MV-4-11 (cell line): ENCODE measurements at places on chromosomes 7 and 10.
A peak's percentile ranks its signal among the peaks of the same experiment; 100 is the strongest.

- peak; percentile 48 for DNase-seq
Measured at GRCh38 chr10:46106410-46107255, 60.6 kb upstream of the MSMB start.

DNA sequence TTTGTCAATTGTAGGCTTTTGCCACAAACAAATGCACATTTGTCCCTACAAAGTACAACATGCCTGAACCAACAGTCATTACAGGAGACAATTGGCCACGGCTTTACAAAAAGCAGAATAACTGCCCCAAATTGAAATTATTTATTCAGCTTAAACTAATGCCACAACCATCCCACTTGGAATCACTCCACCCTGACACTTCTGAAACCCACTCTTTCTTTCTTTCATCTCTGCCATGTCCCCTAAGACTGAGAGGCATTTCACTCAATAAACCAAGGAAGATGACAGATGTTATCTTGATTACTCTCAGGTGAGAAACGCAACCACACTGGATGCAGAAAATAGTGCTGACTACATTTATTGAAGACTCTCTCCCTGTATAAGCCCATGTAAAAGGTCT, 2.6 kb upstream of the NPM3 start:
- no peak for DNase-seq

- no peak for DNase-seq
Measured at GRCh38 chr7:72286519-72286918, 125.6 kb downstream of the CALN1 start.

- DNase-seq: no peak
Measured at GRCh38 chr10:3898821-3899220, 113.8 kb upstream of the KLF6 start.

GRCh38 chr10:34666008-34666704, 148.9 kb downstream of the PARD3 start:
- DNase-seq: peak; percentile 42

DNA sequence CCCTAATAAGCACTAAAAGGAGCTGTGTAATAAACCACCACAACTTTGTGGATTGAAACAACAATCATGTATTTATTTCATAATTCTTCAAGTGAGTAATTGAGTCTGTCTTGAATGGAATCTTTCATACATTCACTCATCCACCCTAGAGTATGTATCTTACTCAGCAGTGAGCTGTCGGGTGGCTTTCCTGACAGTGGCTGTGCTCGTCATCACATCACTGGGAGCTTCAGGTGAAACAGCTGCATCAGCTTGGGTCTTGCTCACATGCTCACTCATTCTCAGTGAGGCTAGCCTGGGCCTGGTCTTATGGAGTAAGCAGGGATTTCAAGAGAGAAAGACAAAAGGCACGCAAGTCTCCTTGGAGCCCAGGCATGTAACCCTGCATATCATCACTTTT, 271.4 kb downstream of the POM121L12 start:
- no peak for DNase-seq

- no peak for DNase-seq
Measured at GRCh38 chr10:120506674-120507073, 49.6 kb downstream of the PLPP4 start.

- DNase-seq: no peak
Measured at GRCh38 chr7:158666401-158666800, 38.2 kb downstream of the NCAPG2 start.

DNA sequence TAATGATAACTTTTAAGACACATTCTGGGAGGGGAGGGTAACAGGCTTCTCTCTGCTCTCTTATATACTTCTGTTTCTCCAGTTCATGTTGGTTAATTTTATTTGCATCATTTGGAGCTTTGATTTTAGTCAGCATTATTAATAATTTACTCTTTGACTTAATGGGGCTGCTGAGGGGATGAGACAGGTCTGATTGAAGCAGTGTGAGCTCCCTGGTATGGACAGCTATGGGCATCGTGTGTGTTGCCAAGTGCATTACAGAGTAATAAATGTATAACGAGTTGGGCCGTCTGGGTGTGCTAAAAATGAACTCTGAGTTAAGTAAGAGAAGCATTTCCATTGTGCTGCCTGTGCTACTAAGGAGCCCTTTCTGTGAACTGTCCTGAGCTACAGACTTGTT, 31.7 kb upstream of the IKZF1 start:
- DNase-seq: no peak

- DNase-seq: no peak
Measured at GRCh38 chr7:15168489-15168888, 265.9 kb upstream of the DGKB start.

- no peak for DNase-seq
Measured at GRCh38 chr10:92903633-92904032, 55.3 kb downstream of the EXOC6 start.

DNA sequence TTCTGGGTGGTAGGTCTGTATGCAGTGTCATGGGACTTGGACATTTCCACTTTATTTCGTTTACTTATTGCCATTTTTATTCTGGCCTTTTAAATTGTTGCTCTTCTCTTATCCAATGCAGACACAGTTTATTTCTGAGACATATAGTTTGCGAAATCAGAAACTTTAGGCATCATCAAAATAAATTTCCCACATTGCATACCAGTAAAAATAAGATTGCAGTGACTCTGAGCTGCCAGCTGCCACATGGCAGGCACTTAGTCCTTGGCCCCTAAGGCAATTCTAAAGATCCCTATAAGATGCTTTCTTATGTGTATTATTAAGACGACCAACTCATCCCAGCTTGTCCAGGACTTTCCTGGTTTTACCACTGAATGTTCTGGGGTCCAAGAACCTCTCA, 81.8 kb upstream of the ANKRD1 start:
- DNase-seq: no peak

GRCh38 chr7:24354456-24354855, 70.5 kb downstream of the NPY start:
- DNase-seq: no peak

- DNase-seq: no peak
Measured at GRCh38 chr7:122887198-122887597, 938 bp upstream of the CADPS2 start.

DNA sequence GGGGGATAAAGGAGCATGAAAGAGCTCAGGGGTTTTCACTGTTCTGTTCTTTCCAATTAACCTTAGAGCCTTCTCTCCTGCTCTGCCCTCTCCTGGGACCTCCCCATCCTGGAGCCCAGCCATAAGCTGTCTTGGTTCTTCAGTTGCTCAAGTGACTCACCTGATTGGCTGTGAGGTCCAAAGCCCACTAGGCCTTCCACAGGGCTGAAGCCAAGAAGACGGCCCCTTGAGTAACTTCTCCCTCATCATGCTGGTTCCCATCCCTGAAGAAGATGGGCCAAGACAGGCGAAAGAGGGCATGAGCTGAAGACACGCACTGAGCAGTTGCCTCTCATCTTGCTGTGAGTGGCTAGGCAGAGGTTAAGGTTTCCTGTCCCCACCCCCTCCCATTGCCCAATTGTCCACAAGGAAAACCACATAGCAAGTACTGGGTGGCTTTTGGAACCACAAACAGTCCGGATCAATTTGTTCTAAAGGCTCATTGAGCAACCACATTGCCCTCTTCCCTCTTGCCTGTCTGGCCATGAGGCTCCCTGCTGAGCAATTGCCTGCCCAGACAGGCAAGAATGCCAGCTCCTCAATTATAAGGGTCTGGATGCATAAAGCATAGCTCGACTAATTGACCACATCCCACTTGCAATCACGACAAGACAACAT, 43.9 kb upstream of the GPAM start:
- peak; percentile 96 for DNase-seq

- DNase-seq: no peak
Measured at GRCh38 chr10:130928306-130928705, 383.2 kb downstream of the TCERG1L start.

DNA sequence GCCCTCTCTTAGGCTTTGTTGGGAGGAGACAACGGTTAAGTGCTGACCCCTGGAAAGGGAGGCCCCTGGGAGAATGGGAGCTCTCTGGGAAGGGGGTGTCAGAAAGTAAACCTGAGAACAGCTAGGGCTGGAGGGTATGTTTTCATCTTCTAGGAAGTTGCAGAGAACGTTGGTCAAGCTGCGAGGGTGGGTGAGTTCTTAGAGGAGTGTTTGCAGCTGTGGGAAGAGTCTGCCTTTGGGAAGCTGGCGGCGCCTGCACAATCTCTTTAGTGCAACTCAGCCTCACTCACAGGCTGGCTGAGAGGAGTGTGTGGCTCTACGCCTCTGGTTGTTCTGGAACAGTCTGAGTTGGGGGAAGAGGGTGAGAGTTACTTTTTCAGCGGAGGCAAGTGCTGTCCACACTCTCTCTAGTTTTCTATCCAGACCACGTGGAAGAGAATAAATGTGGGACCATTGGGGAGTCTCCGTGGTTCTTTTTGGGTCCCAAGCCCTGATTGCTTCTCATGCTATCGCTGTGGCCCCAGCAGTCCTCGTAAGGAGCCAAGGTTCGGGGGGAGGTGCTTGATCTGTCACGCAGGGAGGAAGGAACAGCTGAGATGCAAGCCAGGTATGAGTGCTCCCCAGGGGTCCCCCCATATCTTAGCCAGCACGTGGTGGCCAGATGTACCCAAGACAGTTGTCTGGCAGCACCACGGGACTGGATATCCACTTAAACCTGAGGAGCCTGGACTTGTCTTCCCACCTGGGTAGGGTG, 237.2 kb downstream of the BUB3 start:
- peak; percentile 22 for DNase-seq

DNA sequence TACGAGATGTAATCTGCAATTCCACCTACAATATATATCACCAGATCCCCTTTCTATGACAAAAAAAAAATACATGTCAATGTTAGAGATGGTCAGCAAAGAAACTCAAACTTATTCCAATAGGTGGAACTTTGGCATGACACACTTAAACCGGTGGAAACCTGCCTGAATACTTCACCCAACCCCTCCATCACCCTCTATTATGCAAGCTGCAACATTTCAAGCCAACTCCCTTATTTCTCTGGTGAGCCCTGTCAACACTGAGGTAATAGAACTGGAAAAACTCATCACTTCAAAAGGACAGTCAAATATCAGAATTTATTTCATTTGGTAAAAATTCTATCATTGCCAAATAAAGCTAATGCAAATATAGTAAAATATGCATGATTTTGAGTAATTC, 3.6 kb downstream of the ZNF438 start:
- DNase-seq: no peak

- no peak for DNase-seq
Measured at GRCh38 chr7:38916396-38916795, 7.4 kb upstream of the VPS41 start.

DNA sequence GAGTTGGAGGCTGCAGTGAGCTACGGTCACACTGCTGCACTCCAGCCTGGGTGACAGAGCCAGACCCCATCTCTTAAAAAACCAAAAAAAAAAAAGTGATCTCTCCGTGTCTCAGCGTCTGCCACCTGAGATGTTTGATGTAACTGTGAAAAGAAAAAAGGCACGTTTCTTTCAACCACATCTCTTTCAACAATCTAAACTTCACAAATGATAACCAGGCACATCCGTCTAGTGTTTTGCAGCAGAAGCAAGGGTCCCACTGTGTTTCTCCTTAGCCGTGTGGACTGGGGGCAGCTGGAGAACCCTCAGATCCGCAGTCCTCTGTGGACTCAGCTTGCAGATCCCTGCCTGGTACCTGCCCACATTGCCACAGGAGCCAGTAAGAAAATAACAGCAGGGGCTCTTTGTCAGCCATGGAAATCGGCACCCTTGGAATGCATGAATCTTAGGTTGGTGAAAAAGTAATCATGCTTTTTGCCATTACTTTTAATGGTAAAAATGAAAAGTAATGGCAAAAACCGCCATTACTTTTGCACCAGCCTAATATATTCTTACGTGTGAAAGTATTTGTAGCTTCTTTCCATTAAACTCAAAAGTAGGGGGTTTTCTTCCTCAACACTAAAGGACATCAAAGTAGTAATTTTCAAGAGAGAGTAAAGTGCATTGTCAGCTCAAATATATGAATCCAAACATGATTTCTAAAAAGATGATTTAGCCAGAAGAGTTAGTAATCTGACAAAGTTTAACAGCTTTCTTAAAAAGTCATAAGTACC, 276.5 kb downstream of the CCDC3 start:
- no peak for DNase-seq

GRCh38 chr7:44880317-44881018, 4.9 kb downstream of the PURB start:
- DNase-seq: no peak

DNA sequence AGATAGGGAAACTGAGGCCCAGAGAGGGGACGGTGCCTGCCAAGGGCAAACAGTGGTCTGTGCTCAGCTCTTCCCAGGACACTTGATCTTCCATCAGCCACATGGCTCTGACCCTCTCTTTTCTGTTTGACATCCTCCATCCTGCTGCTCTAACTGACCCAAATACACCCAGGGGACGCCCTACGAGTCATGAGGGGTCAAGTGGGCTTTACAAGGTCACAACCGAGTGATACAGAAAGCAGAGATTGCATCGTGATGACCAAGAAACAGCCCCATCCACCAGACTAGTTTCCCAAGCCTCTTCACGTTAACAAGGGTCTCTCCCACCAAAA, 131.2 kb upstream of the UNC5B start:
- DNase-seq: no peak

- peak; percentile 50 for DNase-seq
Measured at GRCh38 chr7:157250605-157251228, 86.1 kb upstream of the DNAJB6 start.

GRCh38 chr7:149552799-149553198, 55.2 kb upstream of the ZNF746 start:
- peak; percentile 89 for DNase-seq

DNA sequence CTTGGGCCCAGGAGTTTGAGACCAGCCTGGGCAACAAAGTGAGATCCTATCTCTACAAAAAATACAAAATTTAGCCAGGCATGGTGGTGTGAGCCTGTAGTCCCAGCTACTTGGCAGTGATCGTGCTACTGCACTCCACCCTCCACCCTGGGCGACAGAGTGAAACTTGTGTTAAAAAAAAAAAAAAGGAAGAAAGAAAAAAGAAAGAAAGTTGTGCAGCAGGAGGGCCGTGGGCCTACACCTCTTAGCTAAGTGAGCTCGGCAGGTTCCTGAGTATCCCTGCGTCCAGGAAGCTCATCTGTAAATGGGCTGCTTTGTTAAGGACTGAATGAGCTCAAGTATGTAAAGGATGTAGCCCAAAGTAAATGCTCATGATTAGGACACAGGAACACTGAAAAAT, 155.0 kb downstream of the RNF216 start:
- peak; percentile 23 for DNase-seq
